ENCODE measurements at places on chromosomes 3 and 15.

GRCh38 chr3:101204246-101204645 is 116.1 kb downstream of the IMPG2 start:
- no peak for DNase-seq

GRCh38 chr15:41779662-41780157 is 5.4 kb downstream of the MAPKBP1 start:
- no peak for DNase-seq

DNA sequence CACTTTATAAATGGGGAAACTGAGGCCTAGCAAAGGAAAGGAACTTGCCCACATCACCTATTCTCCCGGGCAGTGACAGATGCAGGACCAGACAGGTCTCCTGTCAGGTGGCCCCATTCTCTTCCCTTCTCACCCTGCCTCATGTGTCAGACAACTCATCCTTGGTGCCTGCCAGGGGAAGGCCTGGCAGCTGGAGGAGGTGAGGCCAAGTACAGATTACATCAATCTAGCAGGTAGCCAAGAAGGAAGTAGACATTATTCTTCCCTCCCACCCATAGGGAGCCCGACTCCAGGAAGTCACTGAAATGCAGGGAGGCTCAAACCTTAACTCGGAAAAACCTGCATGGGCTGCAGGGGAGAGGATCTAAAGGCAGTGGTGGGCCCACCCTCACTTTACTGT is 39.6 kb downstream of the DAPK2 start:
- no peak for DNase-seq

- DNase-seq, result no peak
Observed at GRCh38 chr15:69576948-69577351, 124.3 kb downstream of the RPLP1 start.

GRCh38 chr3:1103525-1103924 is 10.7 kb downstream of the CNTN6 start:
- DNase-seq, result no peak

Data from NCI-H1436 (cell line).